DMS153 (cell line): ENCODE measurements at places on chromosomes 1 and 21.

DNA sequence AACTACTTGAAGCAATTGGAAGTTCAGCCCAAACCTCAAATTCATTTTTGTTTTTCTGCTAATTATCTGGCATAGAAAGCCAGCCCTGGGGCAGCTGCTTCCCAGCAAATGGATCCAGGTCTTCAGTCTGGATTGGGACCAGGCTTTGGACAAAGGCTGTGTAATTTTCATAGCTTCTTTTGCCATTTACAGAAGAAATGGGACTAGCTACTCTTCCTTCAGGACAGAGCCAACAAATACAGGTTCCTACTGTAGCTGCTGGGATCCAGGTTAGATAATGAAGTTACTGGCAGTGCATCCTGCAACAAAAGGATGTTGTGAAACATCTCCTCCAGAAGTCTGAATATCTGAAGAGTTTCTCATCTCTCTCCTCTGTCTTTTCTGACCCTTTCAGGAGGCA is 171.5 kb upstream of the CAMK1G start:
- DNase-seq = no peak

DNA sequence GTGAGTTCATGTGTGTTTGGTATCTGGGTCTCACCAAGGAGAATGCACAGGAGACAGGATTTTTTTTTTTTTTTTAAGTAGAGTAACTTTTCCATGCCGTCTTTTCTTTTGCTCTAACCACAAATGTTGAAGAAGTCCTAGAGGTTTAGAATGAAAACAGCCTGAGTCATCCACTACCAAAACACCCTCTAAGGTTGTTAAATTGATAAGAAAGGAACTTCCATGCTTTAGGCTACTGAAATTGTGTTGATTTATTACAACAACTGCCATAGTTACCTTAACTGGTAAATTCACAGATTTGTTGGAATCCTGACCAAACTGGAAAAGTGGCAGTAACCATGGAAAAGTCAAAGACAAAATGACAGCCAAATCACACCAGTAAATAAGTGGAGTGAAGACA is 375.6 kb downstream of the AMY1C start:
- DNase-seq = no peak

GRCh38 chr1:50667272-50667671 is 244.0 kb upstream of the DMRTA2 start:
- no peak for DNase-seq

DNA sequence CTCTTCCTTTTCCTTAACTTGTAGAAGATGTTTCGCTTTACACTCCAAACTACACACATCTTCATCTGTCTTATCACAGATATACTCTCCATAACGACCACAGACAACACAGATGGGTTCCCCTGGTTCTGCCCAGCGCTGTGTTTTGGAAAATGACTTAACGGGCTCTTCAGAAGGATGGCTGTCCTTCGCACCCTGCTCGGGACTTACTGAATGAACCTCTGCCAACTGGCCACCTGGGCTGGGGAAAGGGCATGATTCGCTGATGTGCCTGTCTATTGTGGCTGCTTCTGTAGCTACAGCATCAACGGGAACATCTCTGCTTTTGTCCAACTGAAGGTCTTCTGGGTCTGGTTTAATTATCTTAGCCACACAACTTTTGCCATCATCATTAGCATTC is 3.4 kb downstream of the DDX59 start:
- DNase-seq = no peak

DNA sequence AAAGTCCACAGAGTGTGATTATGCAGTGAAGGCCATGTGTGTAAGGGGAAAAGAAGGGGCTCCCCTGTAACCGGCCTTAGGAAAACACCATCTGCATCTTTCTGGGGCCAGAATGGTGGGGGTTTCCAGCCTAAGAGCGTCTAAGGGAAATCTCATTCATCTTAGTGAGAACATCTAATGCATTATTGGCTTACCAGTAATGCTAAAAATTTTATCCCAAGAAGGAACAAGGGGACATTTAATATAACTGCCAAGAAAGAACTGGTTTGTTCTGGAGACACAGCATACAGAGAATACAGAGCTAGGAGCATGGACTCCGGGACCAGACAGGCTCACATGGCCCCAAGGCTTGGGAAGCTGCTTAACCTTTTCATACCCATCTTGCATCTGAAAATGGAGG is 58.3 kb upstream of the DSCAM start:
- peak; percentile 14 for DNase-seq

DNA sequence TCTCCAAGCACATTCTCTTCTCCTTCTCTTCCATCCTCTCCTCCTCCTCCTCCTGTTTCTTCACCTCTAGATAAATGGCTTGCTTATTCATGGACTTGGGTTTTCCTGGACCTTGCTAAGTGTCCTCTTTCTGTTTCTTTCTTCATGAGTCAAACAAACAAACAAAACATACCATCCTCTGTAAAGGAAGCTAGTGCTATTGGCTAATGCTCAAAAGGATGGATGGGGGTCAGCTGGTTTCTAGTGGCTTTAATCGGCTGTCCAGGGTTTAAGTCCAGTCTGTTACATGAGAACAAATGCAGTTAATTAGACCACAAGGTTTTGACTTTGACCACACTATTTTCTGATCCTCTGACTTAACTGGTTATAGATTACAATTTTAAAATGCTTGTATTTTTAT is 83.8 kb upstream of the TSPAN2 start:
- no peak for DNase-seq

DNA sequence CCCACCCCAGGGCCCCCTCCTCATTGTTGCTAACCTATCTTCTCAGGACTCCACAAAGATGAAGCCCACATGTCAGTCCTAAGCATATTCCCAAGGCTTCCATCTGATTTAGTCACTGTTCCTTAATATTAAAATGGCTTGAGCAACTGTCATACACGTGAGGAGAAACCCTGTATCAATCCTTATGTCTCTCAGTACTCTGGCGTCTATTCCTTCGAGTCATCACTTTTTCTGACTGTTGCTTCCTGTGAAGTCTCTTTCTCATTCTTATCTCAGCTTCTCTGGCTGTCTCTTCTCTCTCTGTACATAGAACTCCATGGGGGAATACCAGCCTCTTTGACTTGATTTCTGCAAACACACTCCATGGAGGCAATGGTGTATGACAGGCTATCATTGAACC is 98.4 kb downstream of the C4BPA start:
- DNase-seq = no peak

GRCh38 chr21:42711667-42712066 is 58.2 kb downstream of the PDE9A start:
- DNase-seq = no peak

DNA sequence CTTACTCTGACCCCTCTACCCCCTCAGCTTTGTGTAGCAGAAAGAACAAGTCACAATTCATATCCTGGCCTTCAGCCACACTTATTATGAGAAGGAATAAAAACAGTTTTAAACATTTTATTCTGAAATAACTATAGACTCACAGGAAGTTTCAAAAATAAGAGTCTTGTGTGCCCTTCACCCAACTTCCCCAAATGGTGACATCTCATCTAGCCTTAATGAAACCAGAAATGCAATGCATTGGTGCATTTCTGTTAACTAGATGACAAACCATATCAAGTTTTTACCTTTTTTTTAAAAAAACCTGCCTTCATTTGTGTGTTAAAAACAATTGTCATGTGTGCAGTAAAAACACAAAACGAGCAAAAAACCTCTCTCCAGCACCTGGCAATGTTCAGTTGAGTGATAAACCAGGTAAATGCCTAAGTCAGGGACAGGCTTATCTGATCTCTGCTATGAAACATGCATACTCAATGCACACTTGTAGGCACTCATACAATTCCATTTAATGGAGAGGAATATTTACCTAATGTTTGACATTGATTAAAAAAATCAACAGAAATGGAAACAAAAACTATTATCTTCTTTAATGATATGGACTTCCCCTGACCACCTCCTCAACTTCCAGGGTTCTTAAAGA is 51.5 kb downstream of the SH3BGR start:
- no peak for DNase-seq

DNA sequence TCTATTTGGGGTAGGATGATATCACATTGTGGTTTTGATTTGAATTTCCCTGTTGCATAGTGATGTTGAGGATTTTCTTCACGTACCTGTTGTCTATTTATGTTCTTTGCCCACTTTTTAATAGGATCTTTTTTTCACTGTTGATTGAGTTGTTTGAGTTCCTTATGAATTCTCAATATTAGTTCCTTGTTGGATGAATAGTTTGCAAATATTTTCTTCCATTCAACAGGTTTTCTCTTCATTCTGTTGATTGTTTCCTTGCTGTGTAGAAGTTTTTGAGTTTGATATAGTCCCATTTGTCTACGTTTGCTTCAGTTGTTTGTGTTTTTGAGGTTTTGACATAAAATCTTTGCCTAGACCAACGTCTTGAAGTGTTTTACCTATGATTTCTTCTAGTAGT is 369.5 kb upstream of the CAMK1G start:
- DNase-seq = no peak

DNA sequence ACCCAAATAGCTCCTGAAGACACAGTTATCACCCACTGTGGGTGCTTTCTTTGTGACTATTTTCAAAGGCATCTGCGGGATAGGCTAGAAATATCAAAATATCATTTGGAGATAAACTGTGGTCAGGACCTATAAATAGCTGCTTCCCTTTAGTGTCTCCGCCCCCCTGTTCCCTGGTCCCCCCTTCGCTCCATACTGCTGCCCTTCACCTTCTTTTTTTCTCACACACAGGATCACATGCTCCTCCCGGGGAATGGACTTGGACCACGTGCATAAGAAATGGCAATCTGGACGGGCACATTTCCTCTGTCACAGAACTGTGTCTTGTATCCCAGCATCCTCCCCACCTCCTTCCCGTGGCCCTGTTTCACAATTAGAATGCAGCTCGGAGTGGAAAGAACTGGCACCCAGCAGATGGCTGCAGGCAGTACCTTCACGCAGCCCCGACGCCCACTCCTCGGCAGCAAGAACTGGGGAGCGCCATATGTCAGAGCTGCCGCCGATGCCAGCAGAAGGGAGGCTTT is 68.8 kb upstream of the SSX2IP start:
- DNase-seq = no peak

DNA sequence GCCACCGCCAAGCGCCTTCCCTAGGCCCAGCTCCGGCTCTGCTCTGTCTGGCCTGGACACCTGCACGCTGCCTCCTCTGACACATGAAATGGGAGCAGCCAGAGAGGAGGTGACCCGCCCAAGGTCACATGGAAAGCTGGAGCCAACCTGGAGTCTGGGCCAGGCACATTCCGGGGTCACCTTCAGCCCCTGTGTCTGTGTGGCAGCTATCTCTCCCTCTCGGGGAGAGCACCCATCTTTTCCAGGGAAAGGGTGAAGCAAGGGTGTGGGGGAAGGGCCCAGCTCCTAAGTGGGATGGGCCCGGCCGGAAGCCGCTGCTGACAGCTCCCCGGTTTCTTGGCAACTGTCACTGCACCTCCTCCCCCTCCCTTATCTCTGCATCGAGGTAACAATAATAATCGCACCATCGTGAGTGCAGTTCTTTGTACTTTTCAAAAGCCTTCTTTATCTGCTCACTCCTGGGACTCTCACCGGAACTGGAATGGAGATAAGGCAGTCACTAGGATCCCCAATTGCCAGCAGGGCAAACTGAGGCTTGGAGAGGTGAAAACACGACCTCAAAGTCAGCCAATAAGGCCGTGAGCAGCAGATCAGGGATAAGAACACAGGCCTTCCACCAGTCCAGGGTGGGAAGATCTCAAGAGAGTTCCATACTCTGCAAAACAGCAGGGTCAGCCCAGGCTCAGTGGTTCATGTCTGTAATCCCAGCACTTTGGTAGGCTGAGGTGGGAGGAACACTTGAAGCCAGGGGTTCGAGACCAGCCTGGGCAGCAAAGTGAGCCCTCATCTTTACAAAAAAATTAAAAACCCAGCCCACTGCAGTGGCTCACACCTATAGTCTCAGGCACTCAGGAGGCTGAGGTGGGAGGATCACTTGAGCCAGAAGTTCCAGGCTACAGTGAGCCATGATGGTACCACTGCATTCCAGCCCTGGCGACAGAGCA is 36.9 kb downstream of the RAP1GAP start:
- peak; percentile 81 for DNase-seq

DNA sequence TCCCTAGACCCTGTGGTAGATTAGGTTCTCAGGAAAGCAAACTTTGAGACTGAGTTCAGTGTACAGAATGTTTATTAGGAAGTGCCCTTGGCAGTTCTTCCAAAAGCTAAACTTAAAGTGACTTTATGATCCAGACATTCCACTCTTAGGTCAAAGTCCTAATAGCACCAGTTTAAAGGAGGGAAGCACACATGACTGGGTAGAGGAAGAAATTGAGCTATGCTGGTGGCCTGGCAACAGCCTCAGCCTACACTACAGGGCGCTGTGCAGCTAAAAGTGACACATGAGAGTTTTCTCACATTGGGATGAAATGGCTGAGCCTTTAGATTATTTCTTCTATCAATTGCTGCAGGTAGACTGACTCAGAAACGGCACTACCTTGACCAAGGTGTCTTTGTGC is 280.4 kb downstream of the BRINP2 start:
- no peak for DNase-seq

DNA sequence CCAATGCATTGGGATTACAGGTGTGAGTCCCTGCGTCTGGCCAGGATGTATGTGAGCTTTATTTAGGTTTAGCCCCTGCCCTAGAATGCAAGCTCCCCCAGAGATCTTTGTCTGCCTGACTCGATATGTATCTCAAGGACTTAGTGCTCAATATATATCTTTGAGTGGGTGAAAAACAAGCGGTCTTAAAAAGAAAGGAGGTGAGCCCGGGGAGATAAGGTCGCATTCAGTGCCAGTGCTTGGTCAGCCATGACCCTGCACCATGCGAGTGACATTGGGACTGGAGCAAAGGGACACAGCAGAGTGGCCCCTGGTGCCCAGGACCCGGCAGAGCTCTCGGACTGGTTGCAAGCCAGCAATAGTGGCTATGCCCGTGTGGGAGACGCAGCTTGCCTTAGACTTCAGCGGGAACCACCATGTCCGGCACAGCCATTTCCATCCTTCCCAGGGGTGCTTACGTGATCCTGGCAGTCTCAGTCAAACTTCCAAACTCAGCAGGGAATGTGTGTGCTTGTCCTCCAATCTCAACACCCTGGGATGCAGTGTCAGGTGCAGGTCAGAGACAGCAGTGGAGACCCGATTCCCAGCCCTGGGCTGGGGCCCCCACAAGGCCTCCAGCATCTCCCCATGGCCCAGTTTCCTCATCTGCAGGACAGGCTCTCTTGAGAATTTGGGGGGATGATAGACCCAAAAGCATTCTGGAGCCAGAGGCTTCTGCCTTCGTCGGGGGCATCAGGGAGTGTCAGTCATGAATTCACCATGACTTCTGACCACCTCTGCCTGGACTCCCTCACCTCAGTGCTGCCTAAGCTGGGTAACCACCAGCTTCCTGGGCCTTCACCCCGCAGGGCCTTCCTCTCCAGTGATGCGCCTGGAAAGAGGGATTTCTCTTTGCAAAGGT is 1.8 kb downstream of the MX2 start:
- no peak for DNase-seq
